GM12891 (cell line): ENCODE measurements at places on chromosomes 2 and 18.

GRCh38 chr18:23864624-23865023 lies 149.9 kb upstream of the TTC39C start:
- DNase-seq: no peak

- peak; percentile 74 for DNase-seq
Measured at GRCh38 chr2:96138179-96139145, at the start of gene ASTL. Gene ASTL, minus strand, starts transcription at chr2:96138502. Its CDS starts 66 bp downstream, at chr2:96138436.

- DNase-seq: no peak
Measured at GRCh38 chr2:117661619-117662018, 152.9 kb upstream of the DDX18 start.

DNA sequence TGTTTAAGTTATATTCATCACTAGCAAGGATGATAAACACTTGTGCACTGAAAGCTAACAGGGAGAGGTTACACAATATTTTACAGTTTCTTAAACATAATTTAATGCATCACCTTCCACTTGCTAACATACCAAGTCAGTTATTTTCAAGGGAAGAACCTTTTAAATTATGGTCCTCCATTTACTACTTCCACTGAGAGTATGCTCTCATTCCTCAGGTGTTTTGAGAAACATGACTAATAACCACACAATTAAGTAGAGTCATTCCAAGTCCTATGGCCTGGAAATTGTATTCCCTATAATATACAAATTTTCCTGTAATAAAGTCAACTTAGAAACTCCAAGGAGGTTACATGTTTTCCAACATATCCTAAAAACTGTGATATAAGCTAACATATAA lies 152.3 kb upstream of the STON1 start:
- no peak for DNase-seq

GRCh38 chr2:170562928-170563327 lies 152.2 kb upstream of the SP5 start:
- no peak for DNase-seq

- no peak for DNase-seq
Measured at GRCh38 chr18:11136241-11136640, 13.1 kb downstream of the PIEZO2 start.

DNA sequence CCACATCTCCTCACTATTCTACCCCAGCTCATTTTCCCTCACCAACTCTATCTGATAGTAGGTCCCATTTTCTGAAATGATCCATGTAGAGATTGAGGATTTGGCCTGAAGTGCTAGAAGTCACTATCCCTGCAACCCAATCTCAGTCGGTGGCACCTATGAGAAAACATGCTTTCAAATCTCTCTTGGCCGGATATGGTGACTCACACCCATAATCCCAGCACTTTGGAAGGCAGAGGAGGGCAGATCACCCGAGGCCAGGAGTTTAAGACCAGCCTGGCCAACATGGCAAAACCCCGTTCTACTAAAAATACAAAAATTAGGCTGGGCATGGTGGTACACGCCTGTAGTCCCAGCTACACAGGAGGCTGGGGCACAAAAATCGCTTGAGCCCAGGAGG lies 19.1 kb upstream of the MARCHF4 start:
- DNase-seq: no peak

- DNase-seq: no peak
Measured at GRCh38 chr2:66700677-66701066, 265.7 kb downstream of the MEIS1 start.

DNA sequence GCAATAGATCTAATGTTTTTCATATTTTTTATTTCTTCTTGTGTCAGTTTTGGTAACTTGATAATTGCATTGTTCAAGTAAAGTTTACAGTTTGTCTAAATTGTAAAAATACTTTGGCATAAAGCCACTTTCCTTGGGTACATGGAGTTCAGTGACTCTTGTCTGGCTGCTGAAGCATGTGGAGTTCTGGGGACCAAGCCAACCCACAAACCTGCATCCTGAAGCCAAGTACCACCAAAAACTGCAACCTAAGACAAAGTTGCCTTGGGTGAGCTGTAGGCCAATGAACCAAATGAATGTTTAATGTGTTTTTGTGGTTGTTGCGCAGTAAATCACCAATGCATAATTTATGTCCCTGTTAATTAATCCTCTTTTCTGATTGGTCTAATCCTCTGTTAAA lies 872.6 kb downstream of the BCL11A start:
- no peak for DNase-seq

- peak; percentile 53 for DNase-seq
Measured at GRCh38 chr2:73984922-73985307, 205 bp downstream of the TET3 start.

- DNase-seq: no peak
Measured at GRCh38 chr2:49687918-49688317, 533.6 kb upstream of the FSHR start.

- DNase-seq: peak; percentile 61
Measured at GRCh38 chr2:218398437-218399390, 954 bp upstream of the CTDSP1 start.

- DNase-seq: peak; percentile 39
Measured at GRCh38 chr2:173997269-173997668, 32.1 kb upstream of the SP3 start.

DNA sequence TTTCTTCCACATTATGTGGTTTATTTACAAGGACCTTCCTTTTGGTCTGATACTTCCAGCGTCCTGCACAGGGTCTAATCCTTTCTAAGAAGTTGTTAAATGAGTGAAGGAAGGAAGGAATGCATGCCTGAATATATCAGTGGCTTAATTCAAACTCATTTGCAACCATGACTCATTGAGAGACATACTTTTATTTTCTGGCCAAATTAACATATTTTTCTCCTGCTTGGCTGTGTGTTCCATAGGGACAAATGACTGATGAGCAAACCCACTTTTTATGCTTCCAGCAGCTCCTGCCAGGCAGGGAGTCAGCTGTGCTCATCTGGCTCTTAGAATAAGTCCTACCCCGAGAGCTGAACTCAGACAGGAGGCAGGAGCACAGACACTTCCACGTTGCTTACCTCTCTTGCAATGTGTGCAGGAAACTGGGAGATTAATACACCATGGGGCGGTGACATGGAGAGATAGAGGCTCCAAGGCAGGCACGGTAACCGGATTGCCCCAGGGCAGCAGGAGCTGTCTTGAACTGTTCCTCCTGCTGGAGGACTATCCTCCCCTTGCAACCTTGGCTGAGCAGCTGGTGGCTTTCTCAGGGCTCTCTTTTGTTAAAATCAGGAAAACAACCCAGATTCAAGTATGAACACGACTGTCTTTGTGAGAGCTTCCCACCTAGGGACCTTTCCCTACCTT lies 667.5 kb upstream of the HS6ST1 start:
- no peak for DNase-seq

GRCh38 chr2:10777111-10777841 lies 35.3 kb downstream of the PDIA6 start:
- DNase-seq: no peak

- no peak for DNase-seq
Measured at GRCh38 chr2:122516775-122517174, 761.3 kb downstream of the TSN start.
